ENCODE measurements at places on chromosomes 1 and 21. TPM values are rescaled to one million over a fixed set of nuclear protein-coding genes. Genes with fewer than 3 reads are reported as not detected.

- no peak for DNase-seq
- no peaks in the 10 kb centered on the region for H3K36me3 ChIP-seq
- H3K4me3 ChIP-seq, result no peak overlapping the region
- H3K27me3 ChIP-seq, result no peaks in the 10 kb centered on the region
- no peaks in the 10 kb centered on the region for H3K4me1 ChIP-seq
Measured at GRCh38 chr1:208874915-208875314, 630.7 kb upstream of the PLXNA2 start.

DNA sequence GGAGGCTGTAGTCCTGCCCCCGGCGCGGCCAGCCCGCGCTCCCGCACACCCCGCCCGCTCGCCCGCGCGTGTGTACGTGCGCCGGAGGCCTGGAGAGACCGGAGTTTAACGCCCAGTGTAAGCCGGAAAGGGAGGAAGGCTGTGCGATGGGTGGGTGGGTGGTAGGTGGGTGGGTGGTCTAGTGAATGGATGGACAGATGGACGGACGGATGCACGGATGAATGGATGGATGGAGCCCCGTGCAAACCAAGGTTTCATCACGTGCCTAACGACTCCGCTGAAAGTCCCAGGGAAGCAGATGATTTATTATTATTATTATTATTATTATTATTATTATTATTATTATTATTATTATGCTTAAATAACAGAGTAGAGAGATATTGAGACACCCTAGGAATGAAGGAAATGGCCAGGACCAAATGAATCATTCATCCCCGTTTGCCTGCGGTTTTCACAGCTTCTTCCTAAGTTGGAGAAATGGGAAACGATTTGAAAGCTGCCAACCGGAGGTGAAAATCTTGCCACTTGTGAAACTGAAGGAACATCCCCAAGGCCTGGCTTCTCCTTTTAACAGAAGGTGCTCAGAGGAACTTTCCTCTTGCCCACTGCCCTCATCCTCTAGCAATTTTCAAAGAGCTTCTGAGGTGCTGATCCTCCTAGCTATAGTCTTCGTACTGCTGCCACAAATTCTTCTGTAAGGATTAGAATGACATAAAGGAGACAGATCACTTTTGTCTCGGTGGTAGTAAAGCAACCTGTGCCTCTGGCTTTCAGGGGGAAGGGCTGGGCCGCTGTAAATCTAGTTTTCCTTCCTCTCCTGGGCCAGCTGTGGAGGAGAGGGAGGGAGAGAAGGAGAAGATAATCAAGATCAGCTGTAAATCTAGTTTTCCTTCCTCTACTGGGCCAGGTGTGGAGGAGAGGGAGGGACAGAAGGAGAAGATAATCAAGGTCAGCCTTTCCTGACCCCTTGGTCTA lies 648 bp upstream of the RGS7 start:
- H3K27me3 ChIP-seq, result no peaks in the 10 kb centered on the region
- DNase-seq, result no peak
- H3K4me3 ChIP-seq, result no peak overlapping the region
- no peak overlapping the region for H3K27ac ChIP-seq
- no peaks in the 10 kb centered on the region for H3K4me1 ChIP-seq
- no peaks in the 10 kb centered on the region for H3K36me3 ChIP-seq

GRCh38 chr1:58842941-58843340 lies 59.1 kb upstream of the JUN start:
- H3K27me3 ChIP-seq, result no peaks in the 10 kb centered on the region
- no peak overlapping the region for H3K27ac ChIP-seq
- no peak overlapping the region for H3K4me3 ChIP-seq
- no peak for DNase-seq
- no peaks in the 10 kb centered on the region for H3K4me1 ChIP-seq

LIN9 gene
- total RNA-seq, result 8.0 TPM

PLA2G2D gene
- total RNA-seq, result not detected

- H3K4me1 ChIP-seq, result no peaks in the 10 kb centered on the region
- no peaks in the 10 kb centered on the region for H3K27me3 ChIP-seq
- no peak for DNase-seq
- no peak overlapping the region for H3K4me3 ChIP-seq
- H3K36me3 ChIP-seq, result no peaks in the 10 kb centered on the region
Measured at GRCh38 chr1:6329396-6329795, 64.2 kb downstream of the ACOT7 start.

DNA sequence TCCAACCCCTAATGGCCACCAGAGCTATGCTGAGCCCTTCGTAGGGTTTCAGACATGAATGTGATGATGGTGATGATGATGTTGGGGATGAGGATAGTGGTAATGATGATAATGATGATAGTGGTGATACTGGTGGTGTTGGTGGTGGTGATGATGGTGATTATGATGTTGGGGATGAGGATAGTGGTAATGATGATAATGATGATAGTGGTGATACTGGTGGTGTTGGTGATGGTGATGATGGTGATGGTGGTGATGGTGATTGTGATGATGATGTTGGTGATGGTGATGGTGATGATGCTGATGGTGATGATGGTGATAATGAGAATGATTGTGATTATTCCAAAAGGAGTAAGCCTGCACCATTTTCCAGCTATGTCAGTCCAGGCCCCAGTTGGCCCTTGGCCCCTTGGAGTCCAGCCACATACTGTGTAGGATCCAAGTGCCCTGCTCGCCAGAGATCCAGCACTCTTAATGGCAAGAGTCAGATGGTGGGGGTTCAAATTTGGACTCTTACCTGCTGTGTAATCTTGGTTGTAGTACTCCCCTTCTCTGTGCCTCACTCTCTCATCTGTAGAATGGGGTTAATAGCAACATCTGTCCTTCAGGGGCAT lies 28.3 kb downstream of the AJAP1 start:
- no peaks in the 10 kb centered on the region for H3K4me1 ChIP-seq
- no peak overlapping the region for H3K27ac ChIP-seq
- H3K27me3 ChIP-seq, result no peaks in the 10 kb centered on the region
- no peak for DNase-seq

DNA sequence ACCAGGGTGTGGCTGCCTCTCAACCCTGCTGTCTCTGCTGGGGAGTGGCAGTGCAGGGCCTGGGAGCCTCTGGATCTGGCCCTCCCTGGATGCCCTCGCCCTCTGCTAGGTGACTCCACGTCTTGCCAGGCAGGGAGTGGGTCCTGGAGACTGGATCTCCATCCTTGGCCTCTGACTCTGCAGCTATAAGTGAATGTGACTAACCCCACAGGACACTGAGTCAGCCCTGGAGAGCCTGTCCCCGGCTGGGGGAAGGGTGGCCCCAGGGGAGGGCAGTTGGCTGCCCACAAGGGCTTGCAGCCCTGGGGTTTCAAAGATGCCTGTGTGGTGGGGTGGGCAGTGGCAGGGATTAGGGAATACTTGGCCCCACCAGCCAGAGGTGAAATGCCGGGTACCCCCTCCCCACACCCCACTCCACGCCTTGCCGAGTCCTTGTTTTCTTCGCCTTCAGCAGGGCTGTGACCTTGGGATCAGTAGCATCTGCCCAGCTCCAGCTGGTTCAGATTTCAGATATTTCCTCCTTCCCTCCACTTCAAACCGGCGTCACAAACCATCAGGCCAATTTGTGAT lies 1.9 kb upstream of the MYBPH start:
- H3K4me3 ChIP-seq, result no peak overlapping the region
- no peaks in the 10 kb centered on the region for H3K27me3 ChIP-seq
- no peak overlapping the region for H3K27ac ChIP-seq
- no peaks in the 10 kb centered on the region for H3K36me3 ChIP-seq
- DNase-seq, result no peak

- no peak for DNase-seq
- no peaks in the 10 kb centered on the region for H3K27me3 ChIP-seq
- H3K4me1 ChIP-seq, result no peaks in the 10 kb centered on the region
- no peak overlapping the region for H3K4me3 ChIP-seq
- H3K27ac ChIP-seq, result no peak overlapping the region
- no peaks in the 10 kb centered on the region for H3K36me3 ChIP-seq
Measured at GRCh38 chr1:1826356-1827088, 48.3 kb upstream of the NADK start.

- H3K4me1 ChIP-seq, result no peaks in the 10 kb centered on the region
- H3K36me3 ChIP-seq, result no peaks in the 10 kb centered on the region
- no peak overlapping the region for H3K4me3 ChIP-seq
- no peaks in the 10 kb centered on the region for H3K27me3 ChIP-seq
- H3K27ac ChIP-seq, result no peak overlapping the region
Measured at GRCh38 chr1:56329970-56330369, 249.4 kb downstream of the PLPP3 start.

DNA sequence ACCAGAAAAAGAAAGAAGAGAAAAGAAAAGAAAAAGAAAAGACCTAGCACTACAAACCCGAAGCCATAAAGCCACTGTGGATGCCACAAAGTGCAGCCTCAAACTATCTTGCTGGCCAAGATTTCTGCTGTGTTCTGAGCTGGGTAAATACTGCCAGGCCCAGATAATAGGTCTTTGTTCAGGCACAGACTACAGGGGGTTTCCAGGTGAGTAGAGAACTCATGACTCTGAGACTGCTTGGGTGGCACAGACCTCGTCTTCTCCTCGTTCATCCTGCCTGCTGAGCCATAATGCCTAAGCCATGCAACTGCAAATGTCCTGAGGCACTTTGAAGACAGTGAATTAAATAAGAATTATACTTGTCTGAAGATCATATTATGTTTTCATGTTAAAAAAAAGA lies 651.8 kb downstream of the LMO4 start:
- no peaks in the 10 kb centered on the region for H3K27me3 ChIP-seq
- no peak for DNase-seq
- H3K4me1 ChIP-seq, result no peaks in the 10 kb centered on the region
- H3K27ac ChIP-seq, result no peak overlapping the region
- H3K4me3 ChIP-seq, result no peak overlapping the region

CFAP45 gene
- 2.4 TPM for total RNA-seq

CAMK2N1 gene
- total RNA-seq, result 3.2 TPM

GRCh38 chr21:26116456-26117011 lies 54.0 kb downstream of the APP start:
- no peak overlapping the region for H3K27ac ChIP-seq
- H3K36me3 ChIP-seq, result no peaks in the 10 kb centered on the region
- H3K4me1 ChIP-seq, result no peaks in the 10 kb centered on the region
- no peaks in the 10 kb centered on the region for H3K27me3 ChIP-seq
- no peak for DNase-seq

LCE1F gene
- not detected for total RNA-seq

DNA sequence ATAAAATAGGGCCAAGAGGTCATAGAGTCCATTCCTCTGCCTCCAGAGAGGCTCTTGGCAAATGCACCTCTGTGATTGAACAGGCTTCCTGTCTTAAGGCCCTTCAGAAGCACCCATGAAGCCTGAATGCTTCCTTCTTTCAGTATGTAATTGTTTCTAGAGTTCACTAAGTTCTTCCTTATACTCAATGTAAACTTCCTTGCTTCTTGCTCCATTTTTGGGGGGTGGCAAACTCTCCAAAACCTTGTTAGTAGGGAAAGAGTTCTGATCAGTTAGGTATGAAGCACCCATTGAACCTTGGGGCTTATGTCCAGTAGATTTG lies 102.3 kb upstream of the LPGAT1 start:
- H3K27me3 ChIP-seq, result no peaks in the 10 kb centered on the region
- DNase-seq, result no peak
- no peaks in the 10 kb centered on the region for H3K4me1 ChIP-seq
- H3K4me3 ChIP-seq, result no peak overlapping the region

DNA sequence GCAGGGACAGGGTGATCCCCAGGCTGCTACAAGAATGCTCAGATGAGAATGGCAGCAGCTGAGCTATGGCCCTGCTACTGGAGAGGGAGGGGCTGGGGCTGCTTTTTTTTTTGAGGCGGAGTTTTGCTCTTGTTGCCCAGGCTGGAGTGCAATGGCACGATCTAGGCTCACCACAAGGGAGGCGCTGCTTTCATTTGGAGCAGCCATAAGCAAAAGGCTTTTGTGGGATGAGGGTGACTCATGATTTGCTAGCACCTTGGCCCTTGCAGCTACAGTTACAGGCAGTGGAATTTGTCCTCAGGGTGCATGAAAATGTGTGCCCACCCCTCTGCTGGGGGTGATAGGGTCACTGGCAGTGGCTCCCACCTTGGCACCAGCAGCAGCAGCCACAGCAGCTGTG lies 32.4 kb upstream of the CYP4A22 start:
- H3K36me3 ChIP-seq, result no peaks in the 10 kb centered on the region
- no peak overlapping the region for H3K27ac ChIP-seq
- H3K4me1 ChIP-seq, result no peaks in the 10 kb centered on the region
- DNase-seq, result no peak
- H3K4me3 ChIP-seq, result no peak overlapping the region

GPA33 gene
- 32.6 TPM for total RNA-seq

TMEM54 gene
- total RNA-seq, result not detected
